ENCODE measurements at places on chromosomes 3 and 15. TPM values are rescaled to one million over a fixed set of nuclear protein-coding genes. Genes with fewer than 3 reads are reported as not detected.

The IVD gene
- total RNA-seq: 41.7 TPM

The ANKUB1 gene
- total RNA-seq: not detected

The TRH gene
- total RNA-seq: not detected

The PLCL2 gene
- 16.7 TPM for total RNA-seq

The CLRN1 gene
- total RNA-seq: not detected

The CCDC39 gene
- total RNA-seq: not detected

The ITPKA gene
- total RNA-seq: 0.29 TPM

The CLDN18 gene
- total RNA-seq: not detected

The TICRR gene
- total RNA-seq: 0.16 TPM

The RASA2 gene
- 26.1 TPM for total RNA-seq

DNA sequence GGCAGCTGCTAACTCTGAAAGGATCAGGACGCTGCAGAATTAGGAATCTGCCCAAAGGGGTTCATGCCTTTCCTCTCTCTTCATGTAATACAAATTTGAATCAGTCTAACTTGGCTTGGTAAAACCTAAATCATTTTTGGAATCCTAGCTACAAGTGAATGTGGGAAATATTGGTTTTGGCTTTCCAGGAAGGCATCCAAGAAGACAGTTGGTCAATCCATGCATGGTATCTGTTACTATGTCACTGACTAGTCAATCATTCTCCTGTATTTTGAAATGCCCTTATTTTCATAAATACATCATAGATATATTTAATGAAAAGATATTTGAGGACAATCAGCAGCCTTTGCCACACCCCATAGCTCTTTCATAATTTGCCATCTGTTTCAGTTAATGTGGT, 7.5 kb upstream of the PLS1 start:
- DNase-seq: no peak

DNA sequence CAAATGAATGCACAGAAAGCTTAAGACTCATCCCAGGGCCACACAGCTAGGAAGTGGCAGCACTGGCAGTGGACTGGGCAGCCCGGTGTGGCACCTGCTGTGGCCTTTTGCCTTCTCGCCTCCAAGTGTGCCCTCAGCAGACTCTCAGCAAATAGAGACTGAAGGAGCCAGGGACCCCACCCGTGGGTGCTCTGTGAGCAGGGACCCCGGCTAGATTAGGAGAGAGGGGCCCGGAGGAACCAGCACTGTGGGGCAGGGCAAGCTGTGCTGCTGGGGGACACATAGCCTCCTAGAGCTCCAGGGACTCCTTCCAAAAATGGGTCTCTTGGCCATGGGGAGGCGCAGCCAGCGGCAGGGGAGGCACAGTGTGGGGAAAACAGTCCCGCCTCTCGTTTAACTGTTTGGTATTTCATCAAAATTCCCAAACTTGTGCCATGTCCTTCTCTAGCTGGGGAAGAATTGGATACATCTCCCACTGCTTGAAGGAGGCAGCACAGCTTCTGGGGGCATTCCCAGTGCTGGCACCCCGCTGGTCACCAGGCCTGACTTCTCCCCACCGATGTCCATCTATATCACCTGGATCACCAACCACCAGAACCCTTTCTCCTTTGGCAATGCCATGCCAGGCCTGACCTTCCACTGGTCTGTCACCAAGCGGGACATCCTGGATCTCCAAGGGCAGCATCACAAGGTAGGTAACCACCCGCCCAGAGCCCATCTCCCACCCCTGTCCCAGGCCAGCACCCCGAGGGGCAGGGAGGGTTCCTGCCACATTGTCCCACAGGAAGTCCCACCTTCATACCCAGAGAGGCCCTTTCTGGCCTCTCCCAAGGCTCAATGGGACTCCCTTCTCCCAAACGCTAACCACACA, 12.0 kb upstream of the TXNRD3 start:
- no peak for DNase-seq

- no peak for DNase-seq
Observed at GRCh38 chr15:100842756-100843730, 36.6 kb upstream of the ALDH1A3 start.

DNA sequence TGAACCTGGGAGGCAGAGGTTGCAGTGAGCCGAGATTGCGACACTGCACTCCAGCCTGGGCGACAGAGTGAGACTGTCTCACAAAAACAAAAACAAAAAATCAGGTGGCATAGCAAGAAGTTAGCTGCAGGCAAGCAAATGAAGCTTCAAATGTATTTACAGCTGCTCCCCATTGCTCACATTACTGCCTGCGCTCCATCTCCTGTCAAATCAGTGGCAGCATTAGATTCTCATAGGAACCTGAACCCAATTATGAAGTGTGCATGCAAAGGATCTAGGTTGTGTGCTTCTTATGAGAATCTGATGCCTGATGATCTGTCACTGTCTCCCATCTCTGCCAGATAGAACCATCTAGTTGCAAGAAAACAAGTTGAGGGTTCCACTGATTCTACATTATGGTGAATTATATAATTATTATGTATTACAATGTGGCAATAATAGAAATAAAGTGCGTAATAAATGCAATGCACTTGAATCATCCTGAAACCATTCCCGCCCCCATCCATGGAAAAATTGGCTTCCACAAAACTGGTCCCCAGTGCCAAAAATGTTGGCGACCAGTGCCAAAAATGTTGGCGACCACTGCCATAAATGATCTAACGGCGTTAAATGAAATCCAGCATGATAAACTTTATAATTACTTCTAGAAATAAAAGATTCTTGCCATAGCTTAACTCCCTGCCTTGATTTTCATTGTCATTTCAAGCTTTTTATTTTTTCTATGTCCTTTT, 616.7 kb upstream of the NAALADL2 start:
- peak; percentile 45 for DNase-seq

GRCh38 chr3:189282741-189283140, 111.0 kb downstream of the TPRG1 start:
- DNase-seq: no peak

- no peak for DNase-seq
Observed at GRCh38 chr3:70554170-70554569, 241.7 kb upstream of the MDFIC2 start.

DNA sequence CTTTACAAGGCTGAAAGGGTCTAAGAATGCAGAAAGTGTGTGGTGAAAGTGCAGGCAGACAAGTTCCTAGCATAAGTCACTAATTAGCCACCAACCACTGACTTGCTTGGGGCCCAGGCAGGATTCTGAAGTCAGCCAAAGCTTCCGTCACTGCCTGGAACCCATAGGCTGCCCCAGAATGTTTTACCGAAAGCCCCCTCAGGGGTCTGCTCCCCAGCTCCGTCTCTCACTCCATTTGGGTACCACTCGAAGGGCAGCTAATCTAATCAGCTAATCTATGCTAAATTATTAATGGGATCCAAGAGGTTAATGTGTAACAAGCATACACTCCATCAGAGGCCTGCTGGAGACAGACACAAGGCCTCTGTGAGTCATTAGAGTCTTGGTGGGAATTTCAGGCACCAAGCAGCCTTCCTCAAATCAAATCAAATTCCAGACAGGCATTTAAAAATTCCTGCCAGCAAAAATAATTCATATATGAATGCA, 13.2 kb downstream of the ADAMTS9 start:
- DNase-seq: no peak

- DNase-seq: no peak
Observed at GRCh38 chr3:105533960-105534359, 167.3 kb downstream of the ALCAM start.

GRCh38 chr15:96369825-96370621, 39.5 kb downstream of the NR2F2 start:
- DNase-seq: no peak

- peak; percentile 67 for DNase-seq
Observed at GRCh38 chr15:92638709-92639365, 16.7 kb downstream of the FAM174B start.

DNA sequence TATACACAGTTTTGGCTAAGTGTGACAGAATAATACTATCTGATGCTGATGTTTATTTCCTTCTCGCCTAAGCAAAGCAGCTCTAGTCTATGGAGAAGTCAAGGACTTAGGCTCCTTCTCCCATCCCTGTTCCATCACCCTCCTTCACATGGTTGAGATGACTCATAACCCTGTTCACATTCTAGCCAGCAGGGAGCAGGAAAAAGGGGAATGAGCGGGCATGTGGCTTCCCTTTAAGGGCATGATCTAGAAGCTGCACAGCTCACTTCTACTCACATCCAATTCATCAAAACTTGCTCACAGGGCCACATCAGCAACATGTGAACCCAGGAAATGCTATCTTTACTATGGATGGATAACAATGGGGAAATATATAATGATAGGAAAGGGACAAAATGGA, 40.9 kb downstream of the CBLB start:
- DNase-seq: peak; percentile 55

DNA sequence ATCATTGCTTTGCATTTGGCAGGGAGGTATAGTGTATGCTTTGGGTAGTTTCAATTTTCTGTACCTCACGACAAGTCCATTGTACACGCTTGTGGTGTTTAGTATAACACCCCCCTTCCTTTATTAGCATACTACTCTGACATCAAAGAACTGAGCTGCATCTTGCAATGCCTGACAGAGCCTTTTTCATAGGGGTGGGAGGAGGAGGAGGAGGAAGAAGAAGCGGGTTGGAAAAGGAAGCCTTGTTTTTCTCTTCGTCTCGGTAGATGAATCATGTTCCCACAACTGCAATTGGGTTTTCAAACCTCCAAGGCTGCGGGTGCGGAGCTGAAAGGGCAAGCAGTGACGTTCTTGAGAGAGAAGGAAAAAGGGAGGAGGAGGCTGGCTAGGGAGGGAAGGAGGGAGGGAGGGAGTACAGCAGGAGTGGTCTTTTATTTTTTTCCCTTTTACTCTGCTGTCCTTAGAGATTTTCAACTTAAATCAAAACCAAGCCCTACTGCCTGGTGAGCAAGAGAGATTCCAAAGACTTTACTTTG, 175.7 kb downstream of the KLHL25 start:
- DNase-seq: peak; percentile 89

DNA sequence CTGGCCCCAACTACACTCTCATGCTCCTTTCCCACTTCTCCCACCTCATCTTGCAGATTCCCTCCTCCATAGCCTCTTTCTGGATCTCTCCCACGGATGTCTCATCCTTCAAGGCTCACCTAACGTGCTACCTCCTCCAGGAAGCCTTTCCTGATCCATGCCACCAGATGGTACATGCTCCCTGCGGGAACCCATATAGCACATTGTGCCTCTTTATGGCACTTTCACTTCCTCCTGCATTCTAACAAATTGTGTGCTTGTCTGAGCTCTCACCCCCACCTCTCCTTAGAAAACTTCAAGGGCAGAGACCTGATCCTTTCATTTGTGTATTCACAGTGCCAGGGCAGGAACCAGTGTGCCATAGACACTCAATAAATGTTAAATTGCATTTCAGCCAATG, 63.0 kb downstream of the HES1 start:
- no peak for DNase-seq

- DNase-seq: no peak
Observed at GRCh38 chr15:41777421-41777973, 3.2 kb downstream of the MAPKBP1 start.

- no peak for DNase-seq
Observed at GRCh38 chr15:50137330-50137761, 18.3 kb upstream of the ATP8B4 start.

DNA sequence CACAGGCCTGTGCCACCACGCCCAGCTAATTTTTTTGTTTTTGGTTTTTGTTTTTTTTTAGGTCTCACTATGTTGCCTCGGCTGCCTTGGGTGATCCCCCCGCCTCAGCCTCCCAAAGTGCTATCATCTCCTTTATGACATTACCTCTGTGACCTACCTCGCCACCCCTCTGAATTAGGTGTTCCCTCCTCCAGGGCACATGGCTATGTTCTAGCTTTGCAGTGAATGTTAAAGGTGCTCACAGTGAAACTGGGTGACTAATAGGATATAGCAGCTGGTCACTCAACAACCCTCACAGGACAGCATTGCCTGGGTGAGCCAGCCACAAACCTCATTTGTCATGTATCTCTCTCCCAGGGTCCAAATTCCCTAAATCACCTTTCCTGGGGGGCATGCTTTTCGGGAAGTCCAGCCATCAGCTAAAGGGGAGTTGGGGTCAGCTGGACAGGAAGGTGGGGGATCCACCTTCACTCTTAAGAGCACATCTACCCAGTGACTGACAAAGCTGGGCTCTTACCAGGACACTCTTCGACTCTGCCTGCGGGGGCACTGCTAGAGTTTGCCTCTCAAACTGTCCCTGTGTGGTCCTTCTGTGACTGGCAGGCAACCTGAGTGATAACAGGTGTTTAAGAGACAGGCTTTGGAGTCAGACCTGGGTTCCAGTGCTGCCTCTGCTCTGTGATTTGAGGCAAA, 1.6 kb upstream of the TTLL3 start:
- peak; percentile 37 for DNase-seq

DNA sequence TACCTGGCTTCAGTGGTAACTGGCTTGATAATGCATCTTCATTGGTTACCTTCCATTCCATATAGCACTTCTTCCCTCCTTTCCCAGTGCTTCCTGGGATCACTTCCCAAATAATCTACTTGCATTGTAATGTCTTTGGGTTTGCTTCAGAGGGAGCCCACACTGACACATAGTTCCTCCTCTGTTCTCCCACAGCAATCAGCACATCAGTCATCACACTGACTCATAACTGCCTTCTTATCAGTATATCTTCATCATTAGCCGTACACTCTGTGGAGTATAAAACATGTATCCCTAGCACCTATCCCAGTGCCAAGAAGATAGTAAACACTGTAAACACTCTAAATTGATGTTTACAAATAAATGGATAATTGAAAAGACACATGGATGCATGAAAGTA, 91.4 kb upstream of the SCN10A start:
- DNase-seq: no peak
